ENCODE measurements at places on chromosomes 11 and 22.

DNA sequence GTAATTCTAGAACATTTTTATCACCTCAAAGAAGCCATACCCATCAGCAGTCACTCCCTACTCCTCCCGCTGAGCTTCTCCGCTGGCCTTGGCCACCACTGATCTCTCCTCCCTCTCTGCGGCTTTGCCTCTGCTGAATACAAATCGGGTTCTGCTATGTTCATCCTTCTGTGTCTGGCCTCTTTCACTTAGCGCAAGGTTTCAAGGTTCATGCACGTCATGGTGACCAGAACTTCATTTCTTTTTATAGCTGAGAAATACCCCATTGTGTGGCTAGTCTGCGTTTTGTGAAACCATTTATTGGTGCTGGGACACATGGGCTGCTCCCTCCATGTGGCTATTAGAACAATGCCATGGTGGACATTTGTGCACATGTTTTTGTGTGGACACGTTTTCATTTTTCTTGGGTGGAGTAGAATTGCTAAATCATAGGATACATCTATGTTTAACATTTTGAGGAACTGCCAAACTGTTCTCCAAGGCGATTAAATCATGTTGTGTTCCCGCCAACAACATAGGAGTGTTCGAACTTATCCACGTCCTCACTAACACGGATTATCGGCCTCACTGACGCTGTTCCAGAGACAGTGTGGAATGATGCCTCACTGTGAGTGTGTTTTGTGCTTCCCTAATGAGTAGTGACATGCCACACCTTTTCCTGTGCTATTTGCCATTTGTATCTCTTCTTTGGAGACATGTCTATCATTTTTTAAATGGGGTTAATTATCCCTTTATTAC, 24.2 kb upstream of the KRTAP5-6 start:
- no peak for DNase-seq

DNA sequence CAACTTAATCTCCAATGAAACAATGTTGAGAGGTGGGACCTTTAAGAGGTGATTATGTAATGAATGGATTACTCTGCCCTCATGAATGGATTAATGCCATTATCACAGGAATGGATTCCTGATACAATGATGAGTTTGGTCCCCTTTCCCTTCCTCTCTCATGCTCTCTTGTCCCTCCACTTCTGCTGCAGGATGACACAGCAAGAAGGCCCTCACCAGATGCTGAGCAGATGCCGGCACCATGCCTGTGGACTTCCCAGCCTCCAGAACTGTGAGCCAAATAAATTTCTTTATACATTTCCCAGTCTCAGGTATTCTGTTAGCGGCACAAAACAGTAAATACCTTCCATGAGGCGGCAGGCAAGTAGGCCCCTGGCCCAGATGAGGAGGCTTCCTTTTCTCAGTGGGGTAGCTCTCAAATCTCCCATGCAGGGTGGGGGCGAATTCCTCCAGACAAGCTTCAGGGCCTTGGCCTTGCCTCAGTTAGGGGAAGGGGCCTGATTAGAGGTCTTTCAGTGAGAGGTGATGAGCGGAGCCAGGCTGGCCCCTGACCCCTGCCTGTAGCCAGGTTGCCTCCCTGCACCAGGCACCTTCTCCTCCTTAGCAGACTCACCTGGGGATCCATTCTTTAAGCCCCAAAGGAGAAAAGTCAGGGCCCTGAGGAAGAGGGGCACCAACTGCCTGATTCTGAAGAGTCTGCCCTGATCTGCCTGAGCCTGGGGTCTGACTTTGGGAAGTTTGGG, 86.0 kb downstream of the RRM1 start:
- DNase-seq = no peak

GRCh38 chr11:2376751-2377451, at the start of gene CD81:
Gene CD81, plus strand, starts transcription at chr11:2377310. Its CDS starts 240 bp downstream, at chr11:2377550.
- peak; percentile 79 for DNase-seq

- no peak for DNase-seq
Observed at GRCh38 chr11:80900265-80900664, 1459.4 kb upstream of the TENM4 start.

- DNase-seq = no peak
Observed at GRCh38 chr11:34830035-34830434, 86.1 kb downstream of the APIP start.

GRCh38 chr22:48208894-48209293, 1446.4 kb downstream of the TBC1D22A start:
- no peak for DNase-seq

DNA sequence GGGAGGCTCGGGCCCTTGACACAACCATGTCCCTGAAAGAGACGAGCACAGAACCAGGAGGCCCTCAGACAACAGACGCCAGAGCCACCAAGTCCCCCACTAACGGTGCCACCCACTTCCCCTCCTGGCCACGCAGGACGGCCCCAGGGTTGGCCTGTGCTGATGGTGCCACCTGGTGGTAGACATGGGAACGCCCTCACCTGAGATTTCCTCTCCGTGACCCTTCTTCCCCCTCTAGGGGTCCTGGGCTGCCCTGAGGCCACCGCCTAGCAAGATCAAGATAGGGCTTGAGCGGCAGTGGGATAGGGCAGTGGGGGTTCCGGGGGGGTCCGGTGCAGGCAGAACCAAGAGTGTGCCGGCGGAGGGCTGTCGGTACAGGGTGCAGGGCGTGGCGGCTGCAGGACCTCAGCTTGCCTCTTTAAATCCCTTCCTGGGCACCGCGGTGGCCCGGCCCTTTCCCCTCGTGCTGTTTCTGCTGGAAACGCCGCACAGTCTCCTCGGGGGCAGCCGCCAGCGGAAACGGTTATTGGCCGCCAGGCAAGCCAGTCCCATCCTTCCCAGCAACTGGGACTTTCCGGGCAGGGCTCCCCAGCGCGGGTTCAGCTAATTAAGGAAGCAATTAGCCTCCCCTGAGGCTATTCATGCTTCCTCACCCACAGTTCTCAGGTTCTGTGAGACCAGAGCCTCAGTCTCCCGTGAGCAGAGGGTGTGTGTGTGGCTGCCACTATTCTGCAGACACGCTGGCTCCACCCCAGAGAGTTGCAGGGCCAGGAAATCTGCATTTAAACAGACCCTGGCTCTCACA, 5.5 kb upstream of the NFAM1 start:
- DNase-seq = peak; percentile 91

GRCh38 chr11:126387857-126388256, 32.4 kb downstream of the ST3GAL4 start:
- no peak for DNase-seq

DNA sequence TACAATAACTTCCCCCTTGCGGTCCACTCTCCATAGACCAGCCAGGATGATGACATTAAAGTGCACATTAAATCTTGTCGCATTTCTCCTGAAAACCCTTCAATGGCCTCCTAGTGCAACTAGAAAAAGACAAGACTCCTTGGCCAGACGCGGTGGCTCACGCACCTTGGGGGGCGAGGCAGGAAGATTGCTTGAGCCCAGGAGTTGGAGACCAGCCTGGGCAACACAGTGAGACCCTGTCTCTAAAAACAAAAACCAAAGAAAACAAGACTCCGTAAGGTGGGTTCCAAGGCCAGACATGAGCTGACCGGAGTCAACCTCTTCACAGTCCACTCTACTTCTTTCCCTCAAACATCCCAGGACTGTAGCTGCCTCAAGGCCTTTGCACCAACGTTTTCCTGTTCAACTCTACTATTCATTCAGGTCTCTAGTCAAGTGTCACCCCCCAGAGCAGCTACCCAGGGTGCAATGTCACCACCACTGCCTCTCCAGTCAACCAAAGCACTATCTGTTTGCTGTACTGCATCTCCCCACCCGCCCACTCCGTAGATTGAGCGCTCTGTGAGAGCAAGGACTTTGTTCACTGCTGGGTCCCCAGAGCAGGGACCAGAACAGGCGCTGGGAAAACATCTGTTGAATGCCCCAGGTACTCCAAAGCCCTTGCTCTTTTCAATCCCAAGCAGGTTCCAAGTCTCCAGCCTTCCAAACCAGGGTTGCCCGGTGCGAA, 739 bp downstream of the ZMAT5 start:
- no peak for DNase-seq

DNA sequence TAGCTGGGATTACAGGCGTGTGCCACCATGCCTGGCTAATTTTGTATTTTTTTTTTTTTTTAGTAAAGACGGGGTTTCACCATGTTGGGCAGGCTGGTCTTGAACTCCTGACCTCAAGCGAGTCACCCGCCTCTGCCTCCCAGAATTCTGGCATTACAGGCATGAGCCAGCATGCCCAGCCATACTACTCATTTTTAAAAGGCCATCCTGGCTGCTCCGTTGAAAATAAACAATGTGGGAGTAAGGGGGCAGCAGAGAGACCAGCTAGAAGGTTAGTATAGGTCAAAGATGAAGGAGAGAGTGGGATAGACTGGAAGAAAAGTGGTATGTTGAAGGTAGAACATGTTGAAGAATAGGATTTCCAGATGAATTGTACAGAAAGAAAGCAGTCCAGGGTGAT, 17.6 kb upstream of the LIN7C start:
- no peak for DNase-seq

- no peak for DNase-seq
Observed at GRCh38 chr11:66321606-66322005, 4.8 kb upstream of the CD248 start.

DNA sequence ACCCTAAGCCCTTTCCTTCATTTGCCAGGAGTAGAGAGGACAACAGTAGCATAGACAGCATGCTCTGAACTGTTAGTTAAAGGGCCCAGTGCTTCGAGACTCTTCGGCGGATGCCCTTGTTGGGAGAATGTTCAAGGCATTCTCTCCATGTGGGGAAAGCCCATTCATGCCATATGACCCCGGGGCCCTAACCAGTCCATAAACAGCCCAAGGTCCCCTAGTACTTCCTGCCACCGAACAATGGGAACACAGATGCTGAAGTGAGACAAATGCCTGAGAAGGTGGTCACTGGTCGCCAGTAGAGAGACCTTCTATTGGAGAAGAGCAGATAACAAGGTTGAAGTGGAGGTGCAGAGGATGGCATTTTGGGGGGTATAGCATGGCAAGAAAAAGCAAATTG, 80.7 kb downstream of the FLI1 start:
- no peak for DNase-seq

DNA sequence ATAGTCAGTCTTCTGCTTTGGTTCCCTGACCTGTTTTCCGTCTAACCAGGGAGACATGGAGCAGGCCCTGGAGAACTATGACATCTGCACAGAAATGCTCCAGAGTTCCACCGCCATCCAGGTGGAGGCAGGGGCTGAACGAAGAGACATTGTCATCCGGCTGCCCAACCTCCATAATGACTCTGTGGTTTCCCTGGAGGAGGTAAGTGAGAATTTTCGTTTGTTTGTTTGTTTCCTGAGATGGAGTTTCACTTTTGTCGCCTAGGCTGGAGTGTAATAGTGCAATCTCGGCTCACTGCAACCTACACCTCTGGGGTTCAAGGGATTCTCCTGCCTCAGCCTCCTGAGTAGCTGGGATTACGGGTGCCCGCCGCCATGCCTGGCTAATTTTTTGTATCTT, 52.9 kb downstream of the CABIN1 start:
- no peak for DNase-seq

Data from activated T-cell treated with anti-CD3 and anti-CD28 coated beads, Interleukin-2, amount 50 U/mL, for 48 hours (primary cell).